Activated CD8-positive, alpha-beta memory T cell treated with anti-CD3 and anti-CD28 coated beads, Interleukin-2, amount 50 U/mL, for 48 hours (primary cell): ENCODE measurements at places on chromosomes 16 and 17.

DNA sequence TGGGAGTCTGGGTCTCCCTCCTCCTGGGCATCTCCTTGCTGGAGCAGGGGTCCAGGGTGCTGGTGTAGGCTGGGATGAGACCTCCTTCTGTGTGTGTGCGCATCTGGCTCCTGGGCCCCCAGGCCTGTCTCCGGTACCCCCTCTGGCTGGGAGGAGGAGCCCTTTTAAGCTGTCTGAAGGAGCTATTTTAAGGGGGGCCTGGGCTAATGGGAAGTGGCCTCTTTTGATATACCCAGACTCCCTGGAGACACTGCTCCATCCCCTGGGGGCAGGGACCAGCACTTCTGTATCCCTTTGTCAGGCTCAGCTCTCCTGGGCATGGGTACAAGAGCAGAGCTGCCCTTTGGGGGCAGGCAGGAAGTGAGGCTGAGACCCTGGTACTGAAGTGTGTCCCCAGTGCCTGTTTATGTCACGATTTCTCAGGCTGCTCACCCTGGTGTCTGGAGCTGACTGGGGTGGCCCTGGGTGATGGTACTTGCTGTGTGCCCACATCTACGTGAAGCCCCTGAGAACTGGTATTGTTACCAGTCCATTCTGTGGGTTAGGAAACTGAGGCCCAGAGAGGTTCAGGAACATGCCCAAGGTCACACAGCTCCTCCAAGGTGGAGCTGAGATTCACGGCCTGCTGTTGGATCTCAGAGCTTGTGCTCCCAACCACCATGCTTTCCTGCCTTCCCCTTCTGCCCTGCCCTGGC is 6.5 kb downstream of the ADCY7 start:
- no peak for DNase-seq

DNA sequence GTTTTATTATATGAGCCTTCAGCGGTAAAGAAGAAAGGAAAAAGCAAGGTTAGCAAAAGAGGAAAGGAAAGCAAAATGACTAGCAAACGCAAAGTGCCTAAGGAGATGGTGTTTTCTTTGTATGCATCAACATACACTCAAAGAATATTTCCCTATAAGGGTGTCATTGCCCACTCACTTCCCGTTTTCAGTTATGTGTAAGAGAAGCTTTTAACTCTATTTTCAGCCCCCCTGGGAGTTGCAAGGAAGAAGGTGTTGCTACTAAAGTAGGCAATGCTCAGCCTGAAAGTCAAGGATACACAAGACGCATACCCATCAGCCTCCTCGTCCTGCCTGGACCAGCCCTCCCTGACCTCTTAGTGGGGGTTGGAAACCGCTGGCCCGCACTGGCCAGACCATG is 267.7 kb upstream of the ZFHX3 start:
- no peak for DNase-seq

GRCh38 chr17:59443106-59443505 is 111.7 kb downstream of the YPEL2 start:
- DNase-seq, result no peak

DNA sequence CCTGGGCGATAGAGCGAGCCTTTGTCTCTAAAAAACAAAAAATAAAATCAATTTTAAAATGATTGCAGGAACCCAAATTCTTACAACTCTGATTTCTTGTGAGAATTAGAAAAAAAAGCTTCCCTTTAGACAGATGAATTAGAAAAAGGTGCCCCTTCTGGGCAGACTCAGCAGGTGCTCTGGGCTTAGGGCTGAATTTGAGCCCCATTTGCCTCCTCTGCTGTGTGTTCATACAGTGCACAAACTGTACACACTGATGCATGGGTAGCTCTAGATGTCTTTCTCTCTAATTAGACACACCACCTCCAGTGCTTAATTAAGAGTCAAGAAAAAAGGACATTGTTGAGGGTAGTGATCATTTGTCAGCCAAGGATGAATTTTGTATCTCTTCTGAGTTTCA is 38.5 kb upstream of the NOL11 start:
- no peak for DNase-seq

DNA sequence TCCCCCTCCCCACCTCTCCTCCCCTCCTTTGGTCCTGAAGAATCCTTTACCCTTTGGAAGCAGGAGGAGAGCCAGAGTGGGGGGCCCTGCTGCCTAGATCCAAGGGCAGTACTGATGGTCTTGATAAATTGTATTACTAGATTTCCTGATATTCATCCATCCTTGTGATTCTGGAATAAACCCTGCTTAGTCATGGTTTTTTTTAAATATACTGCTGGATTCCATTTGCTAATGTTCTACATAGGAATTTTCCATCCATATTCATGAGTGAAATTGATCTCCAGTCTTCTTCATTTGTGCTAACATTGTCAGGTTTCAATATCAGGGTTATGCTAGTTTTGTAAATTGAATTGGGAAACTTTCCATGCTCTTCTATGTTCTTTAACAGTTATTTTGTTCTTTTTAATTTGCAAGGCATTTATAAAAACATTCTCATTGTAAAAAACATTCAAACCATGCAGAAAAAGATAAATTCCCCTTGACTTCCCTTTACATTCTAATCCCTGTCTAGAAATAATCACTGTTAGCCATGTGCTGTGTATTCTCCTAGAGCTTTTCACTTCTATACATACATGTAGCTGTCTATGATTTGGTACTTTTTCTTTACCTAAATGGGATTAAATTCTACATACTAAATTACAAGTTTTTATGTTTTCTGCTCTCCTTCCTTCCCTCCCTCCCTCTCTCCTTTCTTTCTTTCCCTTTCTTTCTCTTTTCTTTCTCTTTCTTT is 56.7 kb downstream of the CCDC42 start:
- no peak for DNase-seq

DNA sequence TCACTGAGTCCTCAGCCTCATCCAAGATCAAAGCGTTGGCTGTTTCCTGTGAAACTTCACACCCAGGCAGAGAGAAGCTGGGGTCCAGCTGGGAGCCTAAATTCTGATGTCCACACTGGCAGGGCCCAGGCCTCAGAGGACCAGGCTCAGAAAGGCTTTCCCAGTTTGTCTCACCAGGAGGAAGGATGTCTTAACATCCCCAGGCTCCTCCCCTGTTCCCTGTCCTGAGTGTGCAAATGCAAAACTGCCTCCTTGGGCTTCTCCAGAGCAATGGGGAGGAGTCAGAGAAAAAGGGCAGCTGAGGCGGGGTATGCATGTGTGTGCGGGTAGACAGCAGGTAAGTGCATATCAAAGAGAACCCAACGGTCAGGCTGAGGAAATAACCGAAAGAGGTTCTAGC is 45.7 kb downstream of the CUEDC1 start:
- no peak for DNase-seq

GRCh38 chr17:48123111-48123510 is 15.5 kb downstream of the SNX11 start:
- DNase-seq, result no peak
